ENCODE measurements at places on chromosomes 6 and 20.

DNA sequence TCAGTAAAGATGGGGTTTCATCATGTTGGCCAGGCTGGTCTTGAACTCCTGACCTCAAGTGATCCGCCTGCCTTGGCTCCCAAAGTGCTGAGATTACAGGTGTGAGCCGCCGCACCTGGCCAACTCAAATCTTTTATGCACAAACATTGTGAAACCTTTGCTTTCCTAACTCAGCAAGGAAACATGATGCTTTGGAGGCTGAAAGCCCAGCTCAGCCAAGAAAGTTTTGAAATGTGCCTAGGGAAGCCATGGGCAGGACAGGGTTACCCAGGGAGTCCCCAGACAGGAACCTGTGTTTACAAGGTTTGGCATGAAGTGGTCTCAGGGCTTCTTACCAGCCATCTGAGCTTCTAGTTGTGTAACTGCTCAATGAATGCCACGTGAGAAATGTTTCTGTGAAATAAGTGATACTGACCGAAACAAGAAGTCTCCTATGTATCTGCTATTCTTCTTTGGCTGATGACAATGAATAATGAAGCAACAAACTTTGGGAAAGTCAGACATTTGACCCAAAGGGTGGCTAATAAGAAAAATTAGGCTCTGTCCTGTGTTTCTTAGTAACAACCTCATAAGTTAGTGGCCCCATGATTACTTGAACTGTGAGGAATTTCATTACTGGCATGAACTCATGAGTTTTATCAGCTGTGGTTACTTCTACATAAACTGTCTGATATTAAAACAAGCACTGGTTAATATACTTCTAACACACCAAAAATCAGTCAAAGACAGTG lies 163.5 kb downstream of the KIF6 start:
- peak; percentile 9 for DNase-seq

- DNase-seq = peak; percentile 50
Observed at GRCh38 chr6:6713657-6714056, 125.1 kb downstream of the LY86 start.

DNA sequence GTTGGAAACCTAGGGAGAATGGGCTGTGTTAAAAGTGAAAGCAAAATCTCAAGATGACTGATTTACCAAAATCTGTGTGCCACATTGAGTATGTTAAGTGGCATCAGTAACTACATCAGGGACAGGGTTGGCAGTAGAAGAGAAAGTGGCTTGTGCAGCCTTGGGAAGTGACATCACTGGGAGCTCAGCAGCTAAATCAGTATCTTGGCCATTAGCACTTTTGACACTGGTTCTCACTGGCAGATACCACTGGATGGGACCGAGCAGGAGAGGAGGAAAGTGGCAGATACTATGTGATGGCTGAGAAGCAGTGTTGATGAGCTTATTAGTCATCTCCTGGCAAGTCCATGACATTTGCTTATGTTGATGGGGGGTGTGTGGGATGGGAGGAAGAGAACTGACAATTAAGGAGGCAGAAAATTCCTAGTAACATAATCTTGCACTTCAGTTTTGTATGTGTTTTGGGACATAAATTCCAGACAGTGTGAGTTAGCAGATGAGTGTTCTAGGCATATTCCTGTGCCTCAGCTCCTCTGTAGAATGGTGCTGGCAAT lies 322.2 kb downstream of the SOX4 start:
- no peak for DNase-seq

DNA sequence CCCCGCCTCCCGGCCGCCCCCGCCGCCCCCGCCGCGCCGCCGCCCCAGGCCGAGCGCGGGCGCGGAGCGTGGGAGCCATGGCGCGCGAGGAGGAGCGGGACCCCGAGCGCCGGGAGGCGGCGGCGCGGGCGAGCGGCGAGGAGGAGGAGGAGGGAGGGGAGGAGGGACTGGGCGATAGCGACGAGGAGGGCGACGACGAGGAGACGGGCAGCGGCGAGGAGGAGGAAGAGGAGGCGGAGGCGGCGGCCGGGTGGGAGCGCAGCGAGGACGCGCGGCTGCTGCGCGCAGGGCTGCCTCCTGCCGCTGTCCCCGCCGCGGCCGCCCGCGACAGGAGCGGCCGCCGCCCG lies at the start of gene SLC24A3:
SLC24A3 (plus strand) TSS at position 174 of the 347 bp plus-strand sequence.
- DNase-seq = no peak

- DNase-seq = no peak
Observed at GRCh38 chr6:71513036-71513435, 224.4 kb downstream of the OGFRL1 start.

DNA sequence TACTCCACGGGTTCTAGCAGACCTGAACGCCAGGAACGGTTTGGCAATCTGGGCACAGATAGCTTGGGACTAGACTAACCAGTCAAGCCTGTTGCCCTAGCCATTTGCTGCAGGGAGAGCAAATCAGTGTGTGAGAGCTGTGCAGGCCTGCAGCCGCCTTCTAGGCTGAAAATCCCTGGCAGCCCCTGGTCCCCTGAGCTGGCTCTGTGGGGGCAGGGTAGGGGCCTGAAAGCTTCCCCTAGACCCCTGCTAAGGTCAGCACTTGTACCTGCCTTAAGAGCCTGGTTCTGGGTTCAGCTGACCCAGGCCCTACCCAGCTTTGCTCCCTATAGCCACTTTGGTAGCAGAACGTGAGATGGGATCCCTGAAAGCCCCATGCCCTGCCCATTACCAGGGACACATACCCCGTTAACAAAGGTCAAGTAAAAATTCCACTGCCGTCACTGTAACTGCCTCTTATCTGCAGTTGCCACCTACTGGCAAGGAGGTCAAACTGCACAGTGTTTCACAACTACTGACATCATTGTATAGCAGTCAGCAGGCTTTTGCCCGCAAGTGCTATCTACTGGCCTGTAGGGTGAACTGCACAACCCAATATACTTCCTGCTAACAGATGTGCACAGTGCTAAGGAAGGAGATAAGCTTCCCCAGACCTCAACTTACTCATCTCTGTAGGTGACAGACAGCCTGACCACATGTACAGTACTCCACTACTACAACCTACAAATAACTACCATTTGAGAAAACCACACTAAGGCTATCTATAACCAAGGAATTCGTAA lies 95.1 kb upstream of the OLIG3 start:
- DNase-seq = peak; percentile 21

GRCh38 chr6:158766621-158767455 lies 52.3 kb downstream of the EZR start:
- DNase-seq = no peak

GRCh38 chr6:160122744-160123143 lies 1.1 kb downstream of the SLC22A1 start:
- no peak for DNase-seq

DNA sequence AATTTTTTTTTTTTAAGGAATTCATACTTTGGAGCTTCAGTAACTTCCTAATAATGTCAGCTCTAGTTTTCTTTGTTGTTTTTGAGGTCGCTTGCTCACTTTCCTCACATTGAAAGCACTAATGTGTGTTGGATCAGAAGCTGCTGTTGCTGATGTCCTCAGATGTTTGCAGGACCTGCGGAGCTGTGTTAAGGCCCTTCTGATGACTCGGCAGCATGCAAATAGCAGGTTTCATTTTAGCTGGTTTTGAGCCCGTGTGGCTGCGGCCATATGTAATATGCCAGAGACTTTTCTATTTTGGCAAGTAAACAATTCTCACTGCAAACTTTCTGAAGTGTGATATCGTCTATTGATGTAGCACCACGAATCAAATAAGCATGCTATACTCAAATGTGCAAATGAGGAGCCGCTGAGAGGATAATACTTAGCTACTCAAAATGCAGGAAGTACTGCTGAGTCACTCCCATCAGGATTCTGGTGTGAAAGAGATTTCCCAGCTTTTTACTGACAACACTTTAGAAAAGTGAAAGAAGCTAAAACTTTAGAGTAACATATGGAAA lies 187.8 kb downstream of the SASH1 start:
- peak; percentile 90 for DNase-seq

DNA sequence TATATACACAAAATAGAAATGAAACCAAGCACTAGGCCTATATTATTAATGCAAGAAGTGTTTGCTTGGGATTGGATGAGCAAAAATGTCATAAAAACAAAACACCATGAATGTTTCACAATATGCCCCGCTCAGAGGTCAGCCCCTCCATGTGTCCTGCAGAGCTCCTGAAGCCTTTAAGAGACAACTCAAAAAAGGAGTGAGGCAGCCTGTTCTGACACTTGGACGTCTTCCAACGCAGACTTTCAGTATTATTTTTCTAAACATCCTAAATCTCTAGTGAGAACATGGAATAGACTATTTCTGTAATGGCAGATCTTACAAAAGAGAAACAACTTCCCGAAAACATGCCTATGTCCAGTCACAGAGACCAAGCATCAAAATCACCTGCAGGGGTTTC lies 322.6 kb downstream of the PRKN start:
- DNase-seq = peak; percentile 29

DNA sequence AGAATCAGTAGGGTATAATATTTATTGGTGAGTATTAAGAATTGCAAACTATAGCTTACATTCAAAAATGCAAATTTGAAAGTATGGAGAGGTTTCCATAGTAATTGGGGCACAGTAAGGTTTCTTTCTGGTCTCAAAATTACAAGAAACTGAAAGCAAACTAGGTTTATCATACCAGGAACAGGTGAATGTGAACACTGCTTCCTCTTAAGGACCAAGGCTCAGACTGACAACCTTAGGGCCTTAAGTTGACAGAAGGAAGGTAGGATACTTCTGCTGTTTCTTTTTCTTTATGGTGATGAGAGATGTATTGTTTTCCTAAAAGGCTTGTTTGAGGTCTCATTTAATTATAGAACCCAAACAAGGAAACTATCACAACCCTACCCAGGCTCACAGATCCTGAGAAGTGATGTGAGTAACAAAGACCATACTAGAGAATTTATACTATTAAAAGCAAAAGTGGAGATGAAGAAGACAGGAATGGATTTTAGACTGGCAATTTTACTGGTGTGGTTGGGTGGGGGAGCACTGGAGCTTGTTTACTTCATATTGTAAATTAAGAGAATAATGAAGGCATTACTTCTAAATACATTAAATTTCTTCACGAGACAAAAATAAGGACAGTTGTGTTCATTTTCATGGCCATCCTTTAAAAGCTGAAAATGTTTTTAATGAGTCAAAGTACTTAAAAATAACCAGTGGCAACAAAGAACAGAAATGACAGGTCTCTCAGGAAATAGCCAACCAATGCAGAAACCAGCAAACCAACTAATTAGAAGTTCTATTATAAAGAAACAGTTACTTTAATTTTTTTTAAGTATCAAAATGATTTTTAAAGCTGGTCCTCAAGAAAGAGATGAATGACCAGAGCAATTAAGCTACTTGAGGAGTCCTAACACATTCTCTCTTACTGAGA lies 21.3 kb downstream of the STAU1 start:
- no peak for DNase-seq

- DNase-seq = peak; percentile 8
Observed at GRCh38 chr6:109892451-109893435, 85.4 kb upstream of the GPR6 start.

- no peak for DNase-seq
Observed at GRCh38 chr6:167093406-167093921, 29.4 kb upstream of the CCR6 start.

DNA sequence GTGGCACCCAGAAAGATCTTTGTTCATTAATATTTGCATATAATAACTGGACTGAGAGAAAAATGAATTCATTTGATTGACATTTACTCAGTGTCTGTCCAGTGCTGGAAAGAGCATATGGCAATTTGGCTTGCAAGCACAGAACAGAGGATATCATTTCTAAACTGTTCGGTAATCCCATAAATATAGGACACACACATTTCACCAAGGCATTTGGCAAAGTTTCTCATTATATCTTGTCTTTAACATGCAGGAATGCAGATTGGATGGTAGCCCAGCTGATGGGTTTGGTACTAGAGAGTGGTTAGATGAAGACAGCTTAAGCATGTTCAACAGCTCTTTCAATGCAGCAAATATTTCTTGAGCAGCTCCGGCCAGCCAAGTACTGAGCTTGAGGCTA lies 259.2 kb downstream of the PRKN start:
- no peak for DNase-seq

DNA sequence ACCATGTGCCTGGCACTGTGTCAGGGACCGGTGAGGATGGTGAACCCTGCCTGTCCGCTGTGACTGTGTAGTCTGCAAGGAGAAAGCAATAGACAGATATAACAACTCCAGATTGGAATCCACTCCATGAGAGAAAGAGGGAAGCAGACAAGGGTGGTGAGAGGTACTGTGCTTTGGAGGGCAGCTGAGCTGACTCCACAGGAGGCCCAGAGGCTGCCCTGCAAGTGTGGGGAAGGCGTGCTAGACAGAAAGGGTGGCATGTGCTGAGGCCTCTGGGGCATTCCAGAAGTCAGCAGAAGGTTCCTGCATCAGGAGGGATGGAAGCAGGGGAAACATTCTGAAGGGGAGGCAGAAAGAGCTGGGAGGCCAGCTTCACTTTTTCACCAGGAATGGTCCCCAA lies 39.3 kb upstream of the APCDD1L start:
- DNase-seq = no peak

DNA sequence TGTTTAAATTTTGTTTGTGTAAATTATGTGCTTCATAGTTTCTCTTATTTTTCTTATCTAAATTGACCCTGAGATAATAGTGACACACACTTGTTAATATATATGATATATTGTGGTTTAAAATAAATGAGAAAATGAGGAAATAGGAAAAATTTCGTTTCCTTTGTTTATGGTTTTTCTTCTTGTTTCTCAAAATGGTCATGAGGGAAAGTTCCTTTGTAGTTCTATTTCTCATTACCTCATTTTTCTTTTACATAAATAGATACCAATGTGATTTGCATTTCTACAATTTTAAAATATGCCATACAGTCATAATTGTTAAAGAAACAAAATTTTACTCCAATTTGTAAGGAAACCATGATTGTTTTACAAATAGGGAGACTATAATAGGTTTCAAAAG lies 9.2 kb downstream of the OR2A4 start:
- DNase-seq = no peak

GRCh38 chr20:31861385-31862156 lies 8.8 kb downstream of the DUSP15 start:
- DNase-seq = peak; percentile 55

DNA sequence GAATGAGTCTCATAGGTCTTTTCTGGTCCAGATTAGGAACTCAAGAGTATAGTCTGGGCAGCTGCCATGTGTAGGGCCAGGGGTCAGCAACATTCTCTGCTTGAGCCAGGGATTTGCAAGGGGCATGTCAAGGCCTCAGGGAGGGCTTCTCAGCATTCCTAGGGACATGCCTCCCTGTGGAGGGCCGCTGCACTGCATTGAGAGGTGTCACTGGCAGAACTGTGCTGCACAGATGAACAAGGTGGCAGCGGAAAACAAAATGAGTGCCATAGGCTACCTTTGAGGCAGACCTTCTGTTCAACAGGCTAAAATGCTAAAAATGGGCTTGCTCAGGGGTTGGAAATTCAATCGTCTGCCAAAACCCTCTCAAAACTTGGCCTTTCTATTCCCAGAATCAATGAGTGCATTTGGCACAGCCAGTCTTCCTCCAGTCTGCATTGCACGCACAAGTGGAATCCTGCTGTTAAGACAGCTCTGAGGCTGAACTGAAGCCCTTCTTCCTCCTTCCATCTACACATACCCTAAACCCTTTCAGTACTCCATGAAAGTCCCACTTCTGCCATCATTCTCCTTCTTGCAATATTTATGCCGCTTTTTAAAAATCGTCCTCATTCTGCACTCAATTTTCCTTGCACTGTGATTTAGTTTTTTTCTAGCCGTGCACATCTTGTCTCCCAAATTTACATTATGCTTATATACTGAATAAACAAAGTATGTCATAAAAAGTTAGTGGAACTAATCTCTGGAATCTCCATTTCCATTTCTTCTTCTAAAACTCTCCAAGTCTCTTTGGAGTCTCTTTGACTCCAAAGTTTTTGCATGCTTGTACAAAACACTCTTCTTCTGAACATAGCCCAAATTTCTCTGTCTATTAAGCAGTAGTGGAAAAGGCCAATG lies 51.7 kb downstream of the SLC26A8 start:
- DNase-seq = no peak

GRCh38 chr20:39089029-39089428 lies 126.9 kb downstream of the DHX35 start:
- DNase-seq = no peak
